ENCODE measurements at places on chromosomes 7 and 10.

- DNase-seq, result no peak
Observed at GRCh38 chr10:7084280-7085005, 326.4 kb downstream of the SFMBT2 start.

GRCh38 chr7:98230746-98231471, 19.7 kb downstream of the BHLHA15 start:
- no peak for DNase-seq

DNA sequence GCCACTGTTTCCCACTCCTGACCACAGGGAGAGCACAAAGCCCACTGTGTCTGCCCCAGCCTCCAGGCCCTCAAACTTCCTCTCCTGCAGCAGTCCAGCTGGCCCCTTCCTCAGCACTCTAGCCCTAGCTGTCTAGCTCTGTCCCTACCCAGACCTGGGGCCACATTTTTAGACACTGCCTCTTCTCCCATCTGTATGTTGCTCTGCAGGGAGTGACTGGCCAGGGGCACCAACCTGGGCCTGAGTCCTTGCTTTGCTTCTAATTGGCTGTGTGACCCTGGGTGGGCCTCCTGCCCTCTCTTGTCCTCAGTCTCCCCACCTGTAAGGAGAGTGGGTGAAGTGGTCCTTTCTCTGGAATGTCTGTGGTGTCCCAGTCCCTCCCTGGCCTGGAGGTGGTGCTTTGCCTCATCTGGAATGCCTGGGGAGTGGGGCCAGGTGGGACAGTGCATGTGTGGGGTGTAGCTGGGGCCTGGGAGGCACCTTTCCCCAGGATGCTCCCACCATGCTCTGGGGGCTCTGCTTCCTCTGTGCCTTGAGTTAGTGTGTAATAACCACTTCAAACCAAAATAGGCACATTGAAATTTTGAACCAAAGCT, 25.1 kb downstream of the AQP1 start:
- no peak for DNase-seq

- no peak for DNase-seq
Observed at GRCh38 chr10:78634389-78634815, 434.4 kb upstream of the ZMIZ1 start.

DNA sequence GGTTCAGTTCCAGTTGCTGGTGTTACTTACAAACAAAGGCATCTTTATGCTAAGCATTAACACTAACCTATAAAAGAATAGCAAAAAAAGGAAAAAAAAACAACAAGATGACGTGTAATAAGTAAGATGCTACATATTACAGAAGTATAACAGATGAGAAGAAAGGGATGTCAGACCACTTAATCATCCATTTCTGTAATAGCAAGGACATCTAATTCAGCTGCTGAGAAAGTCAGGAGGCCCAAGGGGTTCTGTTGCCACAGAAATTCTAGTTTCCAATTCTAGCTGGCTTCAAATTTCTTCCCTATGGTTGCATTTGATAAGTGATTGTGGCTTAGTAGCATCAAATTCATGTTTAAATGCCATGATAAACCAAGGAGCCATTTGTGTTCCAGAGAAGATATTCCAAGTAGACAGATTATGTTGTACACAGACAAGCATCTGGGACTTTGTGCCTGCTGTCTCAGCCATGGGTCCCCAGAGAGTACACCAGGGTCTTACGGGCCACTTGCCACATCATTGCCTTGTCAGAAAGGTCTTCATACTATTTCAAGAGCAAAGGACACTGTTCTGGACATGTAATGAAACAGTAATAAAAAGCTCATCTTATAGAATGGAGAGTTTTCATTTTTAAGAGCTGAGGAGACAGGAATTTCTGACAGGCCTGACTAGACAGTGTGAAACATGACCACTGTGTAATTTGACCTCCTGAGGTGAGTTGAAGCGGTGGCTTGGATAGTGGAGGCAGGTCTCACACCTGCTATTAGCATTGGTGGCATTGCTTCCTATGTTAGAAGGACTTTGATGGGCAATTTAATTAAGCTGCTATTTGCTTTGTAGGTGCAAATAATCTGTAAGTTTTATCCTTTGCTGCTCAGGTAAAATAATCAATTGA, 4.2 kb upstream of the ASB4 start:
- DNase-seq, result no peak

DNA sequence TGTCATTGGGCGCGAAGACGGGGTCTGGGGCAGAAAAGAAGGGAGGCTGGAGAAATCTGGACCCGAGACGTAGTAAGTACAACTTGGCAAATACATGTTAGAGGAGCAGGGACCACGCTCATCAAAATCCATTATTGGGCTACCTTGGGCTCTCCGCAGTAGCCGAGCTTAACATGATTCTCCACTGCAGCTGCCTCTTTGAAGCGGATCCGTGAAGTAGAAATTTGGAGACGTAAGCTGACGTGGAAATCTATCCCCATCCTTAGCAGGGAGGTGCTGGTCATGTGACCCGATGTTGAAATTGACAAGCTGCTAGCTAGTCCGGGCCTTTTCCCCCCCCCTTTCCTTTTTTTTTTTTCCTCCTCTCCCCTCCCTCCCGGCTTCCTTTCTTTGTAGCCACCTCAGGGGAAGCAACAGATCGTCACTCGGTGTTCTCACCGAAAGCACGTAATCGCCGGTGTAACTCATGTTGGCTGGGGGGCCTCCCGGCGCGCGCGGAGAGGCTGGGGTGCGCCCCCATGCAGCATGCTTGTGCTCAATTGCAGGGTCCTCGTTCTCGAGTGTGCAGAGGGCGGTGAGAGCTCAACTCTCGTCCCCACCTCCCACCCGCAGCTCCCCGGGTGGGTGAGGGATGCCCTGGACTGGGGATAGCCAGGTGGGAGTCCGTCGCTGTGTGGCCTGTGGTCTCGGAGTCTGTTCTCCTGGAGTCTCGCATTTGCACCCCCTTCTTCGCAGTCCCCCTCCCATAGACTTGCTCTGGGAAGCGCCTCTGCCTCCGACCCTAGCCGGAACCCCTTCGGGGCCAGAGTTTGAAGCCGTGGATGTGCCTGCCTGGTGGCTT, at the start of gene HOXA11:
TSS of gene HOXA11 (minus strand) at position 220 of the 841 bp plus-strand sequence. CDS start at position 132, 88 bp downstream.
- DNase-seq, result no peak

Data from stimulated activated CD8-positive, alpha-beta memory T cell treated with anti-CD3 and anti-CD28 coated beads, Interleukin-12 subunit alpha, Interleukin-12 subunit beta, amount 100 ng/mL, for 4 hours (primary cell).